ENCODE measurements at places on chromosomes 11 and 22.
A peak's percentile ranks its signal among the peaks of the same experiment; 100 is the strongest.

- no peak for DNase-seq
These were observed 24.3 kb downstream of the STX3 start for GRCh38 chr11:59779487-59779886.

DNA sequence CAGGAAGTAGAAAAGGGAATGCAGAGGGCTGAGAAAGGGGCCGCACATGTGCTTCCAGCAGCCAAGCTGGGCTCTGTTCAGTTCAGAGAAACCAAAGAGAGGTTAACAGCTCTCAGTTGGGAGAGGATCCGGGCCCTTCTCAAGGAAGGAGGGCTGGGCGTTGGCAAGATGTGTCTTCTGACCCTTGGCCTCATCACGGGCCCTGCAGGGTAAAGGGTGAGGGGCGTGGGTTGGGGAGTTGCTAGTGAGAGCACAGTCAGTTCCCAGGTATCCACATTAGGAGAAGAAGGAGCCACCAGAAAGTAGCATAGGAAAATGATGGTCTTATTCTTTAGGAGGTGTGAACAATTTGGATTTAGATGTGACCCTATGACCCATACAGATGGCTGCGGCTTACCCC is 73.0 kb downstream of the OSBP2 start:
- DNase-seq = no peak

- no peak for DNase-seq
These were observed 159.4 kb downstream of the C11orf91 start for GRCh38 chr11:33540946-33541915.

- no peak for DNase-seq
These were observed 31.2 kb downstream of the CCDC83 start for GRCh38 chr11:85886089-85887056.

- no peak for DNase-seq
These were observed 10.1 kb downstream of the PRR14L start for GRCh38 chr22:31739795-31740201.

DNA sequence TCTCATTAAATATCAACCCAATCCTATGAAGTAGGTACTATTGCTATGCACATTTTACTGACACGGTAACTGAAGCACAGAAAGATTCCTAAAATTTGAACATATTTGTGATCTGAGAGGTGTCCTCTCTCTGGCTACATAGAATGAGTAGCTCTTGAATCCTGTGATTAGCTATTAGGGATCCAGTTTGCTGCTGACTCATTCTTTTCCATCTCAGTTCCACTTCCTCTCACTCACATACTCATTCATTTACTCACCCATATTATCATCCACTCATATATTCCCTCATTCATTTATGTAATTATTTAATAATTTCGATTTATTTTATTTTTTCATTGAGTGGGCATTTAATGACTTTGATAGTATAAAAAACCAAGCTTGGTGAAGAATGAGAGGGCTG is 42.7 kb downstream of the OR5B17 start:
- no peak for DNase-seq

- no peak for DNase-seq
These were observed 2.8 kb upstream of the OR51E2 start for GRCh38 chr11:4700436-4700820.

- DNase-seq = no peak
These were observed 537.4 kb upstream of the CCDC90B start for GRCh38 chr11:83823461-83824025.

- no peak for DNase-seq
These were observed 51.8 kb downstream of the MICAL3 start for GRCh38 chr22:17972385-17973191.

DNA sequence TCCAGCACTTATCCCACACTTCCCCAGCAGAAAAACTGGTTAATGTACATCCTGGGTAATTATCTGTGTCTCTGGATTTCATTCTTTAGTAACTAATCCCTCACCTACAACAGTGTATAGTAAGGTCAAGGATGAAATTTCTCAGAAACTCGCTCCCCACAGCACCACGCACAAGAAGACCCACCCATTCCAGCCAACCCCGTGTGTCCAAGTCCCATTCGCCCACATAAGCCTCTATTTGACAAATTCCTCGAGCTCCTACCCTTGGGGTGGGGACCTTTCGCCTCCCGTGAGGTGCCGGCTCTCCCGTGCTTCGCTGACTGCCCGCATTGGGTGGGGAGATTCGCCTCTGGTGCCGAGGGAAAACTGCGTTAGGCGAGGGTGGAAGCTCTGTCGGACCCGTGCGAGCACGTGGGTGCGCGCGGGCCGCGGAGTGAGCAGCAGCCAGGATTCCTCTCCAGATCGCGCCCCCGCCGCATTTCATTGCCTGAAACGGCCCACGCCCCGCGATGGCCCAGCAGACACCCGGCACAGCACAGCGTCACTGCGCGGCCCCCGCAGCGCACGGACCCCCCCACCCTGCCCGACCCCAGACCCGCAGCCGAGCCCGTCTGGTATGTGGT is 866 bp downstream of the EXPH5 start:
- no peak for DNase-seq

GRCh38 chr11:35811783-35812182 is 132.1 kb upstream of the LDLRAD3 start:
- DNase-seq = no peak

GRCh38 chr22:27226666-27227065 is 569.3 kb downstream of the MIAT start:
- DNase-seq = no peak

DNA sequence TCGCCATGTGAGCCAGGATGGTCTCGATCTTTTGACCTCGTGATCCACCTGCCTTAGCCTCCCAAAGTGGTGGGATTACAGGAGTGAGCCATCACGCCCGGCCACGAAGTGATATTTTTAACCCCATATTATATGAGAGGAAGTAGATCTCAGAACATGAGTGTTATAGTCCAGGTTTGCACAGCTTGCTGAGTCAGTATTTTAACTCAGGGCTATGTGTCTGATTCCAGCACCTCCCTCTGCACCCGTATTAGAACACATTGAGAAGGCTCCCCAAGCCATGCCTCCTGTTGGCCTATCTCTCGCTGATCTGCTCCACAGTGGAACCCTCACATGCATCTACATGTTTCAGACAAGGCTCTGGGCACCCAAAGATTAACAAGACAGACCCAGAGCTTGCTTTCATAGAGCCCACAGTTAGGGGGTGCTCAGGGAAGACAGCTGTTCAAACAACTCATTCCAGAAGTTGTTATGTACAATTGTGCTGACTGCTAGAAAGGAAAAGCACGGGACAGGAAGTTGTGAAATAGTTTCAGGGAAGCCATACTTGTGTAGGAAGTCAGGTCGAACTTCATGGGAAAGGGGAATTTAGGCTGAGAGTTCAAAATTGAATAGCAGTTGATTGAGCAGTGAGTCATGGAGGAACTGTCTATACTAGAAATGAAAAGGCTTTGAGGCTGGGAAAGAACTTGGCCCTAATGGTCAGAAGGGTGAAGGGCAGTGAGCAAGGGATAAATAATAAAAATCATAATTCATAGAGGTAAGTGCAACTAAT is 49.3 kb upstream of the CLPB start:
- DNase-seq = no peak

DNA sequence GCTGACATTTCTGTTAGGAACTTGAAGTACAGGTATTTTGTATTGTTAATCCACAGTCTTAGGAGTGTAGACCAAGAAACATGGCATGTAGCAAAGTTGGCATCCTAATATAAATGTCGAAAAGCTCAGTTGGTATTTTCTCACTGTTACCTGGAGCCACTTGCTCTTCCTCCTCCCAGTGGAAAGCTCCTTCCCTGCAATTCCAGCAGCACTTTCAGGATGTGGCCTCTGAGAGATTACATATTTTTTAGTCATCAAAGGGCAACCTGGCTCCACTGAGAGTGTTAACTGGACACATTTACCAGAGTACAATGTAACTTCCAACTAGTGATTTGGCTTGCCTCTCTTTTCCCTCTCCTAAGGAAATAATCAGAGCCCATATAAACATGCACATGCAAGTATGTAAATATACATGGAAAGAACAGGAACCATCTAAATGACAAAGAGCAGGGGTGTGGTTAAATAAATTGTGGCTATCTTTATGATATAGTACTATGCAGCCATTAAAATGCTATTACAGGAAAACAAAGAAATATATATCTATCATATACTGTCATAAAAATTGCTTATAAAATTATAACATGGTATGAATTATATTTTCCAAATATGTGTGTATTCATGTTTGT is 14.3 kb upstream of the EED start:
- no peak for DNase-seq

GRCh38 chr11:84887055-84887629 is 740.0 kb downstream of the DLG2 start:
- no peak for DNase-seq

- DNase-seq = no peak
These were observed 54.6 kb downstream of the PLEKHA7 start for GRCh38 chr11:16959602-16960001.

DNA sequence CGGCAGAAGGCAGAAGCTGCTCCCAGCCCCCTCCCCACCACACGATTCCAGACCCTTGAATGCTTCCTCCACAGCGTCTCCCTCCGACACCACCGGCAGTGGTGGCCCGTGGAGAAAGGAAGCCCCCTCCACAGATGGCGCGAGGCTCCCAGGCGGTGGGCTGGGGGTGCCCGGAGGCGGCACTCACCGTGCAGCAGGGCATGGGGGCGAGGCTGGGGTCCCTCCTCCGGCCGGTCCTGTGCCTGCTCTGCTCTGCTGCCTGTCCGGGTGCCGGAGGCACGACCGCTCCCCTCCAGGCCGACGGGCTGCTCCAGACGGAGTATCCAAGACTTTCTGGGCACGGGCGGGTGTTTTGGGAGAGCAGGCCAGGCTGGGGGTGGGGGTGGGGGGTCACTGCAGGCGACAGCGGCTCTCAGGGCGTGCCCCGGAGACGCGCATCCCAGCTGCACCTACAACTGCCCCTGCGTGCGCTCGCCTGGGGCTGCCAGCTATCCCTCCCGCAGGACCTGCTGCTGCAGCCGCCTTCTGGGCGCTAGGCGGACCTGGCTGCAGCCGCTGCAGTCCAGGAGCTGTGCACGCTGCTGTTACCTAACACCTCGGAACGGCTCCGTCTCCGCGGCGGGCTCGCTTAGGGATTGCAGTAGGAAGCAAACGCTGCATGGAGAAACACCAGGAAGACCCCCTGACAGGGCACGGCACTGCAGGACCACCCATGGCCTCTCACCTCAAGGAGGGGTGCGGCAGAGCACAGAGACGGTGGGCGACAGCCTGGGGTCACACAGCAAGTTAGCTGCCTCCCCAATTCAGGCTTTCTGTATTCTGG is 15.2 kb downstream of the MRGPRG start:
- DNase-seq = no peak

DNA sequence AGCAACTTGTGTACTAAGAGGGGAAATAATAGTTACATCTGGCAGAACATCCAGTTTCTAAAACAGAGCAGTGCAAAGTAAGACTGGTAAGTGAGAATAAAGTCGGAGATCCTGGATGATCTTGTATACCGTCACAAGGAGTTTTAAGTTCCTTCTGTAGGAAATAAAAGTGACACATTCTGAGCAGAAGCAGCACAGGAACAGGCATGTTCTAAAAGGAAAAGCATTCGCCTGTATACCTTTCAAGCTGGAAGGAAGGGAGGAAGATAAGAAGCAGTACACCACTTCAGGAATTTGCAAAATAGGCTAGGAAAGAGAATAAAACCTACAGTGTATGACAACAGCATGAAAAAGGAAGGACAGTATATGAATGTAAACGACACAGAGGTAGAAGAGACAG is 106.2 kb upstream of the TP53AIP1 start:
- no peak for DNase-seq

DNA sequence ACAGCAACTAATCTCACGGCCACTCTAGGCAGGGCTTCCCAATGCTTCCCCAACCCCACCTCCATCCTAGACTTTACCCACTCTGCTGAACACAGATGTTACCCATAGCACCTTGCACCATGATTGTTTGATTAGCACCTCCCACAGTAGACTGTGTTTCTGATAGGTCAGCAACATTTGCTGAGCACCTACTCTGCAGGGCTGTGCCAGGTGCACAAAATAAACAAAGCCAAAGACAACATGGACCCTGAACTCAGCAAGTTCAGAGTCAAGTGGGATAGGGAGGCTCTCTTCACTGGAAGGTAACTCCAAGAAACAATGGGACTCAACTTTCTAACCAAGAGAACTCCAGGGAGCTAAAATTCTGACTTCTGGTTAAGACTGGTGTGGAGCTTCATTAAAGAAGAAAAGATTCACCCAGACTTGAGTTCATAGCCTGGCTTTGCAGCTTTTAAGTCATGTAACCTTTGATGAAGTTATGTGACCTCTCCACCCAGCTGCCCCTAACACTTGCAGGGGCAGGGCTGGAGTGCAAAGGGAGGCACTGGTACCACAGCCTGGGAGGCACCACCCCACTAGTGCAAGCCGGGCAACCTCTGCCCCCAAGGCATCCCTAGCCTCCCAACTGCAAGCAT is 6.7 kb upstream of the RTN4RL2 start:
- no peak for DNase-seq

DNA sequence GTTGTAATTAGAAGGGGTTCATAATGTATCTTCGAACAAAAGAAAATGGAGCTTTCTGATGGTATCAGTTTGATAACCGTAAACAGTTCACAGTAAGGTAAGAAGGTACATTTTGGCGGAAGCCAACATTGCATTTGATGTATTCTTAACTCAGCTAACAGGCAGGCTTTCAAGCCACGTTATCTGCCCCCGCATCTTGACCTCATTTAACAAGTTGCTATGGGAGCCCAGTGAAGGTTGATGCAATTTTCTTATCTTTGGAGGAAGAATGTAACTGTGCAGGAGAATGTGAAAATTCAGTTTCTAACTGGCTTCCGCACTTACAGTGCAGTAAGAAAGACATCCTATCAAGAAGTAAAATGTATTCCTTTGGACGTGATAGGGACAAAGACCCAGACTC is 110.6 kb downstream of the ETS1 start:
- DNase-seq = no peak

GRCh38 chr22:41951898-41952474 is at the start of gene SMIM45:
TSS of gene SMIM45 (plus strand) at chr22:41952150.
- DNase-seq = peak; percentile 95

- DNase-seq = no peak
These were observed 7.3 kb downstream of the MN1 start for GRCh38 chr22:27794226-27794625.

DNA sequence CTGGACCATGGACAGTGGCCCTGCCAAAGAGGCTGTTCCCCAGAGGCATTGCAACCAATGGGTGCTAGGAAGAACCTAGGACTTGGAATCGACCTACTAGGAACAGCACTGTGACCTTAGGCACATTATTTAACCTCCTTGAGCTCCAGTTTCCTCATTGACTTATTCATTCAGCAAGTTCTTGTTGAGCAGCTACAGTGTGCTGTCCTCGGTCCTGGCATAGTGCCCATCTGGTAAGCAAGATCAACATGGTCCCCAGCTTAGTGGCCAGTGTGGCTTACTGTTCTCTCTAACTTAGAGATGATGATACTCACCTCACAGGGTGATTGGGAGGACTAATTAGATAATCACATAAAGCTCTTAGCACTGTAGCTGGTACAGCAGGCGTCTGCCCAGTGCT is 8.2 kb downstream of the ABCG4 start:
- DNase-seq = no peak

GRCh38 chr22:28647216-28647615 is 32.4 kb downstream of the TTC28 start:
- DNase-seq = no peak

Data from Karpas-422 (cell line).